ENCODE measurements at places on chromosomes 7 and 10. TPM values are rescaled to one million over a fixed set of nuclear protein-coding genes. Genes with fewer than 3 reads are reported as not detected.

- no peak for DNase-seq
Observed at GRCh38 chr10:91705948-91706670, 73.2 kb upstream of the PPP1R3C start.

DNA sequence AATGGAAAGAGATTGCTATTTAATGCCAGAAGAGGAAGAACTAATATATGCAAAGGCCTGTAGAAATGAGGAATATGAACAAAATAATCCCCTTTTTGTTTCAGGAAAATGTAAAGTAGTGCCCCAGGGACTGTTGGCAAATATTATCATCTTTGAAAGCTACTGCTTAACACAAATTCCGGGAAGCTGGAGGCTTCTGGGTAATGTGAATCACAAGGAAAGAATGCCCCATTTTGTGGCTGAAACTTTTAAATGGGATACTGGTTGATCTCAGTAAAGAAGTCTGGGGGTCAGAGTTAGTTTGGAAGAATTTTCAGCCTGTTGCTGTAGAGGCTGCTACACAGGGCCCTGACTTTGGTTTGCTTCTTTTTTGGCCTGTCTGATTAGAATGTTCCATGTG is 141.0 kb downstream of the PTEN start:
- DNase-seq: no peak

Gene ELN
- total RNA-seq: 83.3 TPM

GRCh38 chr10:63579371-63580014 is 58.3 kb downstream of the REEP3 start:
- no peak for DNase-seq

GRCh38 chr7:104903044-104903443 is 111.0 kb upstream of the KMT2E start:
- DNase-seq: no peak

GRCh38 chr10:20839141-20839540 is 58.0 kb downstream of the NEBL start:
- no peak for DNase-seq

- no peak for DNase-seq
Observed at GRCh38 chr7:129958643-129959470, 6.1 kb upstream of the UBE2H start.

DNA sequence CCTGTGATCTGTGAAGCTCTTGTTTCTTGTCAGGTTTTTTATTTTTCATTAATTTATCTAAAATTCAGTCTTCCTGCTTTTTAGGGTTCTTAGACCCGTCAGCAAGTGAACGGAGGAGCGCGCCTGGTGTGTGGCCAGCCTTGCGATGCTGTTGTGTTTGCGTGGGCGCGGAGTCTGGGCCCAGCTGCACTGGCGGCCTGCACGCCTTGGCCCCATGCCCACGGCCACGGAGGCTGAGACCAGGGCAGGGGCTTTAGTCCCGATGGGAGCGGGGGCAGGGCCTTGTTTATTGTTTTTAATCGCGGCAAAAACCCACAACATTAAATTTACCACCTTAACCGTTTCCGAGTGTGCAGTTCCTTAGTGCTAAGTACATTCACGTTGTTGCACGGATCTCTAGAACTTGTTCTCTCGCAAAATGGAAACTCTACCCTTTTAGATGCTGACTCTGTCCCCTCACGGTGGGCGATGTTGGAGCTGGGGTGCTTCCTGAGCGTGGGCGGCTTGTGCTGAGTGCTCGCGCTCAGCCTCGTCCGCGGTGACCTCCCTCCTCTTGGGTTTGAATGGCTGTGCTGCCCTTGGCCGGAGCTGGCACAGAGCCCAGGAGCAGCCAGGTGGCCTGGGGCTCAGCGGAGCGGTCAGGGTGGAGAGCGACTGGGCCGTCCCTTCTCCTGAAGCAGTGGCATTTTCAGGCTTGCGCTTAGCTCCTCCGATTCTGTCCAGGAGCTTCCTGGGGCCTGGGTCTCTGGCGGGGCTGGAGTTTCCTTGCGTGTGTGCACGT is 69.1 kb downstream of the INPP5A start:
- no peak for DNase-seq

DNA sequence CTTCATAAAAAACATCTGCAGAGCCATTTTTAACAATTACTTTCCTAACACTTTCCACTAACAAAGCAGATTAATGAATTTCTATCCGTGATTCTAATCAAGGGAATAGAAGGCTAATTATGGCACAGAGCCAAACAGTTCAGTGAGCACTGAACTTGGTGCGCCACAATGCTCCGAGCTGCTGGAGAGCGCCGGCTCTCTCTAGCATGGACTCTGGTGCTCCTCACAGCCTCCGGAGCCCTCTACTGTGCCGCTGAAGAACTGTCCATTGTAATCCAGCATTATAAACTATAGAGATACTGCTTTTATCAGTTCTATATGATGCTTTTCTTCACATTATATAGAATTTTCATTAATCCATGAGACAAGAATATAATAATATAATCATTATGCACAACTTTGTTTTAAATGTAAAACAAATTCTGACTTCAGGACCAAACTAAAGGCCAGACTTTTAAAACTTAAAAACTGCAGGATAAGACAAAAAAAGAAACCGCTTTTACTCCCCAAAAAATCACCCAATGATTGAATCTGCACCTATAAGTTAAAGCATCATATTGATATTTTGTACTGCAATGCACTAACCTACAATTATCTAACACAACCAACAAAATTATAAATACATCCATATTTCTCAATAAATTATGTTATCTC is 123.6 kb downstream of the RNF32 start:
- DNase-seq: peak; percentile 73

GRCh38 chr7:106462914-106463482 is 178.2 kb upstream of the NAMPT start:
- DNase-seq: no peak

DNA sequence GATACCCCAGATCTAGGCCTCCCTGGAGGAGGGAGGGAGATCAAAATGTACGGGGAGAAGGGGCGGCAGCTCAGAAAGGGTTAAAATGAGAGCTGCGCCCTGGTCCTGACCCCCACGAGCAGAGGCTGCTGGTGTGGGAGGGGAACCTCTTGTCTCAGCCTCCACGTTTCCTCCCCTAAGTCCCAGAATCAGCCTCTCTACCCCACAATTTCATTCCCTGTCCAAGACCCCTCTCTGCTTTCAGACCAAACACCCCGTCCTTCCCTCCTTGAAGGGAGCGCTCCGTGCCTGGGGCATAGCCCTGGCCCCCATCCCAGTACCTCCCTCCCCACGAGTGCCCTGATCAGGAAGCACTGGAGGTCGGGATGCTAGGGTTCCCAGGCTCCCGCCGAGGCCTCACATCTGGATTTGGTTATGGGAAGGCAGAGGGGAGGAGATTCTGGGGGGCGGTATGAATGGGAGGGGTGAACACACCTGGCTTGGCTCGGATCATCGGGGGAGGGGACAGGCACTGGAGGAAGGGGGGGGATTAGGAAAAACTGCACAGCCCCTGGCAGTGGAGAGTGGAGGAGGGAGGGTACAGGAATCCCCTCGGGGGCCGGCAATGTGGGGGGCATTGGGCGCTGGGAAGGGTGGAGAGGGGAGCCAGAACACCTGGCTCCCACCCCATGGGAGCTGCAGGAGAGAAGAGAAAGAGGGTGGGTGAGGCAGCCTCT is 2.7 kb downstream of the EPHB4 start:
- DNase-seq: no peak

- DNase-seq: no peak
Observed at GRCh38 chr10:109966961-109967738, 40.6 kb upstream of the ADD3 start.

DNA sequence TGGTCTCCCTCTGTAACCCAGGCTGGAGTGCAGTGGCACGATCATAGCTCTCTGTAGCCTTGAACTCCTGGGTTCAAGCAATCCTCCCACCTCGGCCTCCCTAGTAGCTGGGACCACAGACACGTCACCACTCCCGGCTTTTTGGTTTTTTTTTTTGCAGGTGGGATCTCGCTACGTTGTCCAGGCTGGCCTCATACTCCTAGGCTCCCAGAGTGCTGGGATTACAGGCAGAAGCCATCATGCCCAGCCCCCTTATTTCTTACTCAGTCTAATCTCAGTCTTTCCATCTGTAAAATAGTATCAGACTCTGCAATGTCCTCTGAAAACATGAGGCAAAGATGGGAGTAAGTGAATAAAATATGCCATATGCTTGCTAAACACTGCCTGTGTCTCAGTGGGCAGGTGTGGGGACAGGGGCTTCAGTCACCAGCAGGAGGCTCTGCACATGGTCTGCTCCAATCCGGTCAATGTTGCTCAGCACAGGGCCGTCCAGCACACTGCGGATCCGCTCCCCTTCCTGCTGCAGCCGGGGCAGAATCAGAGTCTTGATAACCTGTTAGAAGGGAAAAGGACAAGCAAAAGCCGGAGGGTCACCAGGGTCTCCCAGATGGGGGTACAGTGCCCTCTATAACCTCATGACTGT is 8.2 kb downstream of the AP4M1 start:
- DNase-seq: no peak

DNA sequence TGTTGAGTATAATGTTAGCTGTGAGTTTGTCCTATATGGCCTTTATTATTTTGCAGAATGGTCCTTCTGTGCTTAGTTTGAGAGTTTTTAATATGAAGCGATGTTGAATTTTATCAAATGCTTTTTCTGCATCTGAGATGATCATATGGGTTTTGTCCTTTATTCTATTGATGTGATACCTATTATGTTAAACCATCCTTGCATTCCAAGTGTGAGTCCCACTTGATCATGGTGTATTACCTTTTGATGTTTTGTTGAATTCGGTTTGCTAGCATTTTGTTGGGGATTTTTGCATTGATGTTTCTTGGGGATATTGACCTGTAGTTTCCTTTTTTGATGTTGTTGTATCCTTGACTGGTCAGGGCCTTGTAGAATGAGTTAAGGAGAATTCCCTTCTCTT is 166.4 kb downstream of the MLLT10 start:
- DNase-seq: no peak

DNA sequence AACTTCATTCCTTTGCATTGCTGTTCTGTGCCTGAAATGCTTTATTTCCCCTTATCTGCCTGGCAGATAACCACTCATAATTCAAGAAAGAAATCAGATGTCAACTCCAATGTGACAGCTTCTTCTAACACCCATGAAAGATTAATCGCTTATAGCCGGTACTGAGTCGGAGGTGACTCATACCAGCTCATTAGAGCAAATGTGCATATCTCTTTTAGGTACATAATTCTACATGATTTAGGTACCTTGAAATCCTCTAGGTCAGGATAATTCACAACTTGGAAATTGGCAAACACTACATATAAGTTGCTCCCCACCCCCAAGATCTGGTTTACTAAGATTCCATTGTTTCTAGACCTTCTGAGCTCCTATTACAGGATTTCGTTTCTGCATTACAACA is 554.4 kb upstream of the SORCS1 start:
- DNase-seq: no peak

Gene PALD1
- 16.0 TPM for total RNA-seq

DNA sequence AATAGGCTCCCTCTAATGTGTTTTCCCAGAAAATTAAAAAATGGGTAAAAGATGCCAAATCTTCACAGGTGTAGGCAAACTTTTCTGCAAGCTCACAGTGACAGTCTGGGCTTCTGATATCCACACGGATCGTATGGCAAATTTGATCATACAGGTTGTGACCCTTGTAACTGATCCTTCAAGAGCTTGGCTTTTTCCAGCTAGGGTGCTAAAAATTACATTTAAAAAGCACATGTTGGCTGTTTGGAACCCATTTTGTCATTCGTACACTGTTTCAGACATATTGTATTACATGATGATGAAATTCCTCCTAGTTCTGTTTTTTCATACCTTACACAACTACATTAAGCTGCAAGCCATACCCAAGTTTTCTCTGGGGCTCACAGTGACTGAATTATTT is 138.7 kb downstream of the GFRA1 start:
- DNase-seq: no peak
